Muscle of leg (tissue), 16 donors: ENCODE measurements at places on chromosomes 7 and 10. TPM values are rescaled to one million over a fixed set of nuclear protein-coding genes. Genes with fewer than 3 reads are reported as not detected.

DNA sequence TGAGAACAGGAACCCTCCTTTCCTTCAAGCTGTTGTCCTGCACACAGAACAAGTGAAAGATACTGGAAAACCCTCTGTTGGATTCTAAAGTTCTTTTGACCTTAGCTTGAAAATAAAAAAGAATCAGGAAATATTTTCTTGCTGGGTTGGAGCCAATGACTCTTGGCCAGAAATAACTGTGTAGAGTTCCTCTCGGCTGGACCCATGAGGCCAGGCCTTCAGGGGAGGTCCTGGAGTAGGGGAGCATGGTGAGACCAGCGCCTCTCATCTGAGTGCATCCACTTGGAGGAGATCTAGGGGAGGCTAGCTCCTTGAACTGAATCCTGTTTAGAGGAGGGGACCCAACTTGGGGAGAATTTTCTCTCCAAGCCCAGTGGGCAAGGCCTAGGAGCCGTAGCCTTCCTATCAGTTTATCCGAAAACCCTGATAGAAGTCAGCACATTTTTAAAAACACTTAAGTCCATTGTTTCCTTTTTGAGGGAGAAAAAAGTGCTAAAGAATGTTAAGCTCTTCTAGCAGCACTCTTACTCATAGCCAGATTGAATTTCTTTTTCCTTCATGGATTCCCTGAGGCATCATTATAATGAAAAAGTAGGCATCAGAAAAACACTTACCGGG lies 635.7 kb upstream of the ANKRD30A start:
- DNase-seq, result peak; percentile 90

DNA sequence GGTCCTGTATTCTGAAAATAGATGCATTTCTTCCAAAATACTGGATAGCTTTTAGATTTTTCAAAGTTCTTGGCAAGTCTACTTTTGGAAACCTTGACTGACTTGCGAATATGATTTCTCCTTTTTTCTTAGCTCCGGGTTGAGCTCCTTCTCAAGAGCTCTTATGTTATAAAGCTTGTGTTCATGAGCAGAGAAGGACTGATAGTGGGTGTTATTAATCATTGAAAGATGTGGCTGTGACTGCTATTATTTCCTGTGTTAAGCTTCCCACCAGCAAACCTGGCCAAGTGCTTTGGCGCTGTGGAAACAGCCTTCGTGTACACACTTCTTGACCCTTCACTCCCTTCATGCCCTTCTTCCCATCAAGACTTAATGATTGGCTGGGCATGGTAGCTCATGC lies 98.2 kb downstream of the KIAA1217 start:
- peak; percentile 57 for DNase-seq

- DNase-seq, result no peak
Observed at GRCh38 chr10:48477141-48477540, 127.7 kb downstream of the ARHGAP22 start.

DNA sequence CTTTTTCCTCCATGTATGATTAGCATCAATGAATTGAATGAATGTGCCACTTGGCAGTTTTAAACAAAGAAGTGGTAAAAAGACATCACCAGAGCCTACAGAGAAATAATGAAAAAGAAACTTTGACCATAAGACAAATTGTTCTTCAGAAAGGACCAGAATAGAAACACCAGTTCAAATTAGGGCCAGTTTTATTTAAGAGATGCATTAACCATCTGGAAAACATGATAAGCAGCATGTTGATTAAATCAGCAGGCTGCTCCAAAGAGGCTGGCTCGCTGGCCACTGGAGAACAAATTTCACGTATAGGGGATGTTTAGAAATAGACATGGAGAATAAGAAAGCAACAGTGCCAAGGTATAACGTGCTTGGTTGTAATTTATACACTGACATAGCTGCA lies 242.3 kb upstream of the AOAH start:
- DNase-seq, result peak; percentile 53

DNA sequence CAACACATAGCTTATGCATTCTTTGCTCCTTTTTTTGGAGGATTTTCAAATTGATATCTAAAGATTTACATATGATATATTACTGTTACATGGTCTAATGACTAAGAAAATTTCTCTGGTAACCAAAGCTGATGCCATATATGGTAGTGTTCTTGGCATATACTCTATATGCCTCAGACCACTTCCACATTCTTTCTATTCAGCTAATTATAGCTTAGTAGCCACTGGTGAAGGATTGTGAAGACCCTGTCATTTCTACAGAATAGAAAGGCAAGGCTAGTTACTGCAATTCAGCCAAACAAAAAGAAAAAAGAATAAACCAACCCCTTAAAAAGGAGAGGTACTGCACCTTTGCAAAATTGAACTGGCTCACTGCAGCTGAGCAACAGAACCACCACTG lies 3.7 kb downstream of the PURB start:
- no peak for DNase-seq

DNA sequence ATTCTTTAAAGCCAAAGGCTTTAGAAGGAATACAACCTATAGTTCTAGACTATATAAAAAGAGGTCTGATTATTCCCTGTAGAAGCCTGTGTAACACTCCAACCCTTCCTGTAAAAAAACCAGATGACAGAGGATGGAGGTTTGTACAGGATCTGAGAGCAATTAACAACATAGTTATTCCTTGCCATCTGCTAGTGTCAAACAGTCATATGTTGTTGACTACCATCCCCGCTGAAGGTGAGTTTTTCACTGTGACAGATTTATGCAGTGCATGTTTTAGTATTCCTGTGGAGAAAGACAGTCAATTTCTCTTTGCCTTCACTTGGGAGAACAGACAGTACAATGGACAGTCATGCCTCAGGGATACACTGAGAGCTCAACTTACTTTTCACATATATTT lies 19.0 kb upstream of the SLC26A4 start:
- DNase-seq, result no peak

- DNase-seq, result no peak
Observed at GRCh38 chr7:84226759-84227158, 32.2 kb upstream of the SEMA3A start.

DNA sequence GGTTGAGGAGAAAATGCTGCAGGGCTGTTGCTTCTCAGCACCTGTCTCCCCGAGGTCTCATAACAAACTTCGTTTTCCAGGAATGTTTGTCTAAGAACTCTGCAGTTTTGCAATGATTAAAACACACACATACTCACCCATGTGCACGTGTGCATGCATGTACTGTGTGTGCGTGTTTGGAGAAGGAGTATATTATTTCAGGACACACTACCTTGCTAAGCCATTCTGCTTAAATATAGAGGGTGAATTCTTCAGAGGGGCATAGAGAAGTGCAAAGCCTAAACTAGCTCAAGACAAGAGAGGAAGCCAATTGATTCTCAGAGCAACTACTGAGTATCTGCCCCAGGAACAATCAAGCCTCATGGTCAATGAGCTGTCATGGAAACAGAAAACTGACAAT lies 298.4 kb upstream of the MGMT start:
- DNase-seq, result no peak

- DNase-seq, result no peak
Observed at GRCh38 chr7:135075716-135076115, 72.2 kb upstream of the TMEM140 start.

GRCh38 chr10:6074489-6075301 lies 12.5 kb upstream of the IL2RA start:
- no peak for DNase-seq

- no peak for DNase-seq
Observed at GRCh38 chr10:107656932-107657331, 492.4 kb upstream of the SORCS1 start.

- DNase-seq, result peak; percentile 12
Observed at GRCh38 chr7:122770686-122771335, 68.1 kb upstream of the RNF148 start.

- no peak for DNase-seq
Observed at GRCh38 chr7:129529643-129530042, 27.3 kb downstream of the SMKR1 start.

DNA sequence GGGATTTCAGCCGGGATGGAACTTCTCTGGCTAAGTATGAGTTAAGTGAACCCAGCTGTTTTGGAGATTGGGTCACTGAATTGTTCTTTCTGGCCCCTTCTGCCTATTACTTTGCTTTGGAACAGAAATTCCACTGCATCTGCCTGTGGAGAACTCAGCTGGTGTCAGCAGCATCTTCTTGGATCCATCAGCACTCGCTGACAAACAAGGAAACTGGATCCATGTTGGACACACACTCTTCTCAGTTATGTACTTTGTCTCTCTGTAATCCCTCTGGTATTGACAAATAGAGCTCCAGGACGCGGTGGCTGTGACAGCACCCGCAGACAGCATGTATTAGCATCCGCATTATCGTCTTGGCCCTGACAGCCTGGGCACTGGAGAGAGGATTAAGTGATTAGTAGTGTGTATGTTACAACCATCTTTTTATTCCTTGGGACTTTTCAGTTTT lies 73.0 kb upstream of the BMPER start:
- DNase-seq, result peak; percentile 92

DNA sequence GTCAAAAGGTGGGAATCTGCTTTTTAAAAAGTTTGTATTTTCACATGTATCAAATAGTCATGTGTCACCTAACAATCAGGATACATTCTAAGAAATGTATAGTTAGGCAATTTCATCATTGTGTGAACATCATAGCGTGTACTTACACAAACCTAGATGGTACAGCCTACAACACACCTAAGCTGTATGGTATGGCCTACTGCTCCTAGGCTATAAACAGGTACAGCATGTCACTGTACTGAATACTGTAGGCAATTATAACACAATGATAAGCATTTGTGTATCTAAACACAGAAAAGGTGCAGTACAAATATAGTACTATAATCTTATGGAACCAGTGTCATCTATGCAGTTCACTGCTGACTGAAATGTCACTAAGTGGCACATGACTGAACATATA lies 17.8 kb downstream of the COA1 start:
- DNase-seq, result no peak

GRCh38 chr7:148754912-148755311 lies 56.2 kb downstream of the CUL1 start:
- DNase-seq, result no peak

DNA sequence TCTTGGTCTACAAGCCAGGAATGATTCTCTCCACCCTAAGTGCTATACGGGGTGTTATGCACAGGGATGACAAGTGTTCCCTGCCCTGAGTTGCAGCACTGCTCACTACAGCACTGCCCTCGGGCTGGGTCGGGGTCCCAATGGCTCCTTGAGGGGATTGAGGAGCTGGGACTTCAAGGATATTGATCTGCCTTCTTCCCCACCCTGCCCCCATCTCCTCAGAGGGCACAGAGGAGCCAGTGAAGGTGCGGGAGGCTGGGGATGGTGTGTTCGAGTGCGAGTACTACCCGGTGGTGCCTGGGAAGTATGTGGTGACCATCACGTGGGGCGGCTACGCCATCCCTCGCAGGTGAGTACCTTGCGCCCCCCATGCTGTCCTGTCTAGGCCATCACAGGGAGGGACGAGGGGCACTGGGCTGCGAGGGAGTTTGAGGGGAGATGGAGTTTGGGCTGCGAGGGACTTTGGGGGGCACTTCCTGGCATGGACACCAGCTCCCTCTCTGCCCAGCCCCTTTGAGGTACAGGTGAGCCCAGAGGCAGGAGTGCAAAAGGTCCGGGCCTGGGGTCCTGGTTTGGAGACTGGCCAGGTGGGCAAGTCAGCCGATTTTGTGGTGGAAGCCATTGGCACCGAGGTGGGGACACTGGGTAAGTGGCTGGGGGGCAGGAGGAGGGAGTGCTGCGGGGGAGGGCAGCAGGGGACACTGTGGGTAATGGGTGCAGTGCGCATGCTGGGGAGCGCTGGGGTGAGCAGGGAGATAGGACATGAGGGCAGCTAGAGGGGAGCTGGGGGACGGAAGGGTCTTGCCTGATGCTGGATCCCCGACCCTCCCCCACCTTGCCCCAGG lies 10.3 kb downstream of the FLNC start:
- DNase-seq, result no peak

DNA sequence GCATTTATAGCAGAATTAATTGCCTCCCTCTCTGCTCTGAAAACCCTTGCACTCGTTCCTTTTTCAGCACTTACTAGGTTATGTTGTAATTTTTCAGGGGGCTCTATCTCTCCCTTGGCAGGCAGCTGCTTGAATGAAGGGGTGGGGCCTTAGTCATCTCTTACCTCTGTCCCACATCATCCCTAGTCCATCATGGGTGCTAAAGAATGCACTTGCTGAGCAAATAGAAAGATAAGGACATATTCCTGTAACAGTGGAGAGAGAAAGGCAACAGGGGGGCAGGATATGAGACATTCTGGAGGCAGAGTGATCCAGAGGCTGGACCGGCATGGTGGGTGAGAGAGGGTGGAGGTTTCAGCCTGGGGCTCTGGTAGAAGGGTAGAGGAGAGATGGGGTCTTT lies 60.0 kb downstream of the MINDY4 start:
- no peak for DNase-seq

GRCh38 chr7:41475801-41476459 lies 227.0 kb downstream of the INHBA start:
- no peak for DNase-seq

- DNase-seq, result no peak
Observed at GRCh38 chr10:34217524-34217923, 597.6 kb downstream of the PARD3 start.

DNA sequence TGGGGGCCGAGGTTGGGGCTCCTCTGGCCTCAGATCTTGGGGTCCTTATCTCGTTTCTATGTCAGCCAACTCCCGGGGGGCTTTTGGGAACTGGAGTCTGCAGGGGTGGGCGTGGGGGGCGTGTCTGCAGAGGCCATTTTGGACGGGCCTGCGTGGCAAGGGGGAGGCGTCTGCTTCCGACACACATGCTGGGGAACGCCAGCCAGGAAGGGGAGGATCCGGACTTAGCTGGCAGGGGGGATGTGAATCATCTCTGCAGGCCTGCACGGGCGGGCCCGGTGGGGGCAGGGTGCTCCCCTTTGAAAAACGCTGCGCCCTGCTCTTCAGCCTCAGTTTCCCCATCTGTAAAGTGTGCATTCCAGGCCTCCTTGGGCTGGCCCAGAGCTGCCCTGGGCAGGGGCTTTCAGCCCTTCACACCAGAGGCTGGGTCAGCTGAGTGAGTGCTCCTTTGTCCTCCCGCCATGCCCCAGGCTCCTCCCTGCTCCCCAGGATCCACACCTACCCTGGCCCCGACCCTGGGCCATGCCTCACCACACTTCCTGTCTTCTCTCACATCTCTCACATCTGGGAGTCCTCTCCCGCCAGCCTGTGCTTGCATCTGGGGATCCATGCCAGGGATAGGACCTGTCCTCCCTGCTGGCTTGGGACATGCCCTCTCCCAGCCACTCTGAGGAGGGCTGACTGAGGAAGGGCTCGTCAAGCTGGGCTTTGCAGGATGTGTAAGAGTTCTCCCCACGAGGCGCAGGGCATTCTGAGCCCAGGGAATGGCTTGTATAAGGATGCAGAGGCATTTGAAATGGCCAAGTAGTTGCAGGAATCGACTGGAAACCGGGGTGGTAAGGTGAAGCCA lies 172.6 kb upstream of the TNRC18 start:
- DNase-seq, result peak; percentile 98

Gene CDNF
- polyA plus RNA-seq, result 4.3 TPM

Gene PDK4
- 14.7 TPM for polyA plus RNA-seq

Gene HECW1
- 1.4 TPM for polyA plus RNA-seq

Gene UTF1
- not detected for polyA plus RNA-seq

Gene PNLIPRP1
- polyA plus RNA-seq, result not detected

Gene CALML5
- not detected for polyA plus RNA-seq
